Bronchus fibroblast of lung (primary cell): ENCODE measurements at places on chromosomes 3 and 15. TPM values are rescaled to one million over a fixed set of nuclear protein-coding genes. Genes with fewer than 3 reads are reported as not detected.

The RBMS3 gene
- total RNA-seq = 13.6 and 15.8 TPM in 2 replicates

The SELENOK gene
- 21.2 and 21.6 TPM in 2 replicates for total RNA-seq

The UBAP1L gene
- under 0.01 and 0.30 TPM in 2 replicates for total RNA-seq

The UQCC5 gene
- 1.2 and 20.8 TPM in 2 replicates for total RNA-seq

The ZNF35 gene
- 3.3 and 6.6 TPM in 2 replicates for total RNA-seq

The FSIP1 gene
- 0.15 and 0.17 TPM in 2 replicates for total RNA-seq

The GPR149 gene
- not detected in 2 replicates for total RNA-seq

The RAD51 gene
- total RNA-seq = 12.9 and 14.1 TPM in 2 replicates

The IGDCC3 gene
- under 0.01 TPM in 1 of 2 replicates, not detected in the other for total RNA-seq

The ARHGAP11A gene
- 23.3 and 32.6 TPM in 2 replicates for total RNA-seq

The CRABP1 gene
- not detected in 2 replicates for total RNA-seq

The SLC35G2 gene
- 5.9 and 6.8 TPM in 2 replicates for total RNA-seq

The AMIGO3 gene
- total RNA-seq = 0.50 and 1.2 TPM in 2 replicates

The GRAMD1C gene
- 4.6 and 5.0 TPM in 2 replicates for total RNA-seq

The CDC25A gene
- total RNA-seq = 10.4 and 16.5 TPM in 2 replicates

The STAB1 gene
- total RNA-seq = 0.50 and 0.59 TPM in 2 replicates

The ABTB1 gene
- 7.6 and 9.1 TPM in 2 replicates for total RNA-seq

The POLQ gene
- 4.3 and 4.7 TPM in 2 replicates for total RNA-seq

The RBP2 gene
- not detected in 2 replicates for total RNA-seq

The DAPK2 gene
- total RNA-seq = 0.34 and 3.0 TPM in 2 replicates

The DMXL2 gene
- total RNA-seq = 8.2 and 9.8 TPM in 2 replicates

The LARP6 gene
- total RNA-seq = 83.9 and 88.0 TPM in 2 replicates

The TRPC1 gene
- total RNA-seq = 5.2 and 8.2 TPM in 2 replicates

The NT5DC2 gene
- total RNA-seq = 220 and 265 TPM in 2 replicates

The DNASE1L3 gene
- total RNA-seq = not detected in 2 replicates

The PIERCE2 gene
- 2.4 and 3.4 TPM in 2 replicates for total RNA-seq

The SLC2A2 gene
- total RNA-seq = not detected in 2 replicates

The GRK7 gene
- total RNA-seq = not detected in 2 replicates

The MNS1 gene
- 1.8 and 3.4 TPM in 2 replicates for total RNA-seq

The SH2D7 gene
- total RNA-seq = not detected in 2 replicates

The CPNE4 gene
- total RNA-seq = not detected in 2 replicates

The KCNH8 gene
- not detected in 2 replicates for total RNA-seq

The SEC62 gene
- 14.7 and 18.3 TPM in 2 replicates for total RNA-seq

The IL16 gene
- 0.34 and 1.0 TPM in 2 replicates for total RNA-seq

The POPDC2 gene
- not detected in 2 replicates for total RNA-seq

The REC114 gene
- total RNA-seq = not detected in 2 replicates

The SLCO2A1 gene
- total RNA-seq = 2.7 and 3.0 TPM in 2 replicates

The DPPA4 gene
- 0.67 and 1.2 TPM in 2 replicates for total RNA-seq

The CD276 gene
- total RNA-seq = 91.6 and 108 TPM in 2 replicates

The LMAN1L gene
- not detected in 2 replicates for total RNA-seq

The NR1I2 gene
- total RNA-seq = under 0.01 and 0.34 TPM in 2 replicates

The ITIH4 gene
- 0.45 and 0.67 TPM in 2 replicates for total RNA-seq

The LRRC31 gene
- not detected in 2 replicates for total RNA-seq

The IL17RD gene
- 1.6 and 2.0 TPM in 2 replicates for total RNA-seq

The DUOXA2 gene
- total RNA-seq = not detected in 2 replicates

The PIK3CB gene
- total RNA-seq = 4.3 and 5.0 TPM in 2 replicates

The SMCO1 gene
- total RNA-seq = 0.15 and 0.34 TPM in 2 replicates

The WDR5B gene
- total RNA-seq = 3.7 and 5.9 TPM in 2 replicates

The CACNA2D3 gene
- total RNA-seq = under 0.01 TPM in 1 of 2 replicates, not detected in the other

The GP9 gene
- not detected in 2 replicates for total RNA-seq

The GMNC gene
- total RNA-seq = not detected in 2 replicates

The TMEM39A gene
- 33.3 and 34.3 TPM in 2 replicates for total RNA-seq
